ENCODE measurements at places on chromosomes 6 and 20.

GRCh38 chr6:89669002-89669401 lies 30.5 kb upstream of the LYRM2 start:
- no peak for DNase-seq

DNA sequence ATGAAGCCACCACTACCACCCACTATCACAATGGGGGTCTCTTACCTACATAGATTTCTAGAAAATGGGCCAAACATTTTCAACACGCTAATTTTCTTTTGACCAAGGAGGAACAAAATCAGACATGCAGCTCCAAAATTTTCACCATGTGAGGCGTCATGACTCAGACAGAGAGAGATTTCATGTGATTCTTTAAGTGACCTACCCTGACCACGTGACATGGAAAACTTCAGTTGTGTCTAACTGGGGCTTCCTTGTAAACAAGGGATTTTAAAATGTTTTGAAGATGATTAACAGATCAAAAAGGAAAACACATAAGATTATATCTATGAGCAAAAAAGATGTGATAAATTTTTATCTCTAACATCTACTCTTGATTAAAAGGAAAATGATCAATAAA lies 199.2 kb downstream of the TBXT start:
- DNase-seq = no peak

- DNase-seq = peak; percentile 54
Observed at GRCh38 chr6:108782179-108783041, 65.8 kb upstream of the ARMC2 start.

DNA sequence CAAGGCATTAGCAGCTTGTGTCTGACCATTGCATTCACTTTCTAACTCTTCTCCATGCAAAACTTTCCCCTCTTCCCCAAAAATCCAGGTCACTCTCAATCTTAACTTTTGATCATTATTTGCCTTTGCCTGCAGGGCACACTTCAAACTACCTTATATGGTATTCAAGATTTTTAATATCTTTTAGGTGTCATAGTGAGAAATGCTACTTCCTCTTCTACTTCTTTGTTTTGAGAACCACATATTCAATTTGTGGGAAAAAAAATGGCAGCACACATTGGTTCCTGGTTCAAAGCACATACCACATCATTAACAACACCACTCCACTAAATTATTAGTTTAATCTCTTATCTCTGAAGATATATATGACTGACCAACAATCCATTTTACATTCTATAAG lies 1267.0 kb upstream of the CITED2 start:
- DNase-seq = no peak

DNA sequence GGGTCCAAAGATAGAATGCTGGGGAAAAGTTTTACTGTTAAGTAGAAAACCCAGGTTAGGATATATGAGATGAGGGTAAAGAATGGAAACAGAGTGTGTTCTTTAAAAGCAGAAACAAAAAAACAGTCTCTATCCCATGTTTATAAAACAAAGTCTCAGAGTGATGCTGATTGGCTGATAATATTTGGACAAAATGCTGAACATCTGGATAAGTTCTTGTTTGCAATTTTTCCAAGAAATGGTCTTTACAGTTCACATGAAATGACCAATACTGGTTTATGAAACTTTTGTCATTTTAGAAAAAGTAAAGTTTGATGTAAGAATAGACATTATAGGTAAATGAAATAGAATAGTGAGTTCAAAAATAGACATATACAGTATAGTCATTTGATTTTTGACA lies 96.2 kb upstream of the EYS start:
- DNase-seq = no peak

DNA sequence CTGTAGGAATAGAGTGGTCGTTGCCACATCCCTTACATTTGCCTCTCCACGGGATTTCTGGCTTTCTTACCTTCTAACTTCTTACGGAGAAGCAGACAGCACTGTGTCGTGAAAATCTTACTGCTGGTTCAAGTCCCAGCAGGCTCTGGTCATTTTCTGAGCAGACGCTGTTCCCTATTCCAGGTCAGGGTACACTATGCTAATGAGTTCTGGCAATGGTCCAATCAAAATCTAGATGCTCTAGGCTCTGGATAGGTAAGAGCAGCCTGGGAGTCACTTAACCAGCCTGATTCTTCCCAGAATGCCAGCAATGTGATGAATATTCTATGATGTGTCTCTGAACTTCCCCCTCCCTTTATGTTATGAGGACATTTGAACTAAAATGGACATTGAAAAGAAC lies at the start of gene GCM1:
GCM1 (minus strand) TSS at position 158 of the 400 bp plus-strand sequence. CDS start 3,209 bp downstream, outside the sequence.
- DNase-seq = no peak

- DNase-seq = no peak
Observed at GRCh38 chr20:10359621-10360040, 74.4 kb downstream of the MKKS start.

- DNase-seq = no peak
Observed at GRCh38 chr6:11848852-11849731, 70.5 kb upstream of the ADTRP start.

DNA sequence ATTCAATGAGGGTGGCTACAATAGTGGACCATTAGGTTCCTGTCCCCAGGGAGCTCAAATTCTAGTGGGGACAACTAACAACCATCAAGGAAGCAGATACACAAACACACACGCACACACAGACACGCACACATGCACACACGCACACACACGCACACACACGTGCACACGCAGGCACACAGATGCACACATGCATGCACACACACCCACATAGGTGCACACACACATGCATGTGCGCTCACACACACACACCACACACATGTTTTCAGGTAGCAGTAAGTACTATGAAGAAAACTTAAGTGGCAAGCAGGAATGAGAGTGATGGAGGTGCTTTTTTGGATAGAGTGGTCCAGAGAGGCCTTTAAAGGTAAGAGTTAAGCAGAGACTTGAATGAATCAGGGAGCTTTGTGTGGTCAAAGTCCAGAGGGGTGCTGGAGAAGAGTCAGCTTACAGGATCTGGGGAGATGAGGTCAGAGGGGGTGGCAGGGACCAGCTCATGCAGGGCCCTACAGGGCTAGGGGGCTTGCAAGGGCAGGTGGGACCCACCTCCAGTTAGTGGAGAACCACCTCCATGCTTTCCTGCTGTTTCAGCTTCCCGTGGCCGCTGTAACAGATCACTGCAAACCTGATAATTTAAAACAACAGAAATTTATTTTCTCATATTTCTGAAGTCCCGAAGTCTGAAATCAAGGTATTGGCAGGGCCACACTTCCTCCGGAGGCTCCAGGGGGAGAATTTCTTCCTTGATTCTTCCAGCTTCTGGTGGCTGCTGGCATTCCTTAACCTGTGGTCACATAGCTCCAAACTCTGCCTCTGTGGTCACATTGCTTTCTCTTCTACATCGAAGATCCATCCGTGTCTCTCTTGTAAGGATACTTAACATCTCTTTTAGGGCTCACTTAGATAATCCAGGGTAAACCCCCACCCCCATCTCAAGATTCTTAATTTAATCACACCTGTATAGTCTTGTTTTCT lies 6.9 kb upstream of the NSFL1C start:
- no peak for DNase-seq

GRCh38 chr6:45196121-45196520 lies 132.0 kb upstream of the RUNX2 start:
- DNase-seq = no peak

DNA sequence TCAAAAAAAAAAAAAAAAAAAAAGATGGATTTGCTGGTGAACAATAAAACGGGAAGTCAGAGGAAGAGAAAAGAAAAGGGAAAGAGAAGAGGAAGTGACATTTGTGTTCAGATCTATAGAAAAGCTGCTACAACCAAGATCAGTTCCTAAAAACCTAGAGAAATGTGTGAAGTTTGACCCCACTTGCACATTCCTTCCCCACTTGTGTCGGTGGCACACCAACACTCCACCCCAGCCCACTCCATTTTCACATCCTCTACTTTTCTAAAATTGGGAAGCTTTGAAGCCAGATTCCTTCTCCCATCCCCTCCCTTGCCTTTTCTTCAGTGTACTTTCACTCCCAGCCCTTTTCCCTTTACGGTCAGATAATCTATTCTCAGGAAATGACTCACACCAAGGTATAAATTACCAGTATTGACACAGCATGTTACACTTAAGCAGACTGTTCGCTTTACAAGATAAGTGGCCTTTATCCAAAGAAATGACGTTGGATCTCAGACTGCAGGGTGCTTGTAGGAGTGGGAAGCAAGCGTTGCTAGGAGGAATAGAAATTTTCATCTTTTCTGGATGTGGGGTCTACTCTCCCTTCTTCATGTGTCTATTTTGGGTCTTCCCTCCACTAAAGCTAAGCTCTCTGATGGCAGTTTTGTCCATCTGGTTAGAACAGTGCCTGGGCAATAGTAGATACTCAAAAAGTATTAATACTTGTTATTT lies 92.5 kb upstream of the ADGRF1 start:
- no peak for DNase-seq

GRCh38 chr6:6751619-6752023 lies 163.1 kb downstream of the LY86 start:
- no peak for DNase-seq

DNA sequence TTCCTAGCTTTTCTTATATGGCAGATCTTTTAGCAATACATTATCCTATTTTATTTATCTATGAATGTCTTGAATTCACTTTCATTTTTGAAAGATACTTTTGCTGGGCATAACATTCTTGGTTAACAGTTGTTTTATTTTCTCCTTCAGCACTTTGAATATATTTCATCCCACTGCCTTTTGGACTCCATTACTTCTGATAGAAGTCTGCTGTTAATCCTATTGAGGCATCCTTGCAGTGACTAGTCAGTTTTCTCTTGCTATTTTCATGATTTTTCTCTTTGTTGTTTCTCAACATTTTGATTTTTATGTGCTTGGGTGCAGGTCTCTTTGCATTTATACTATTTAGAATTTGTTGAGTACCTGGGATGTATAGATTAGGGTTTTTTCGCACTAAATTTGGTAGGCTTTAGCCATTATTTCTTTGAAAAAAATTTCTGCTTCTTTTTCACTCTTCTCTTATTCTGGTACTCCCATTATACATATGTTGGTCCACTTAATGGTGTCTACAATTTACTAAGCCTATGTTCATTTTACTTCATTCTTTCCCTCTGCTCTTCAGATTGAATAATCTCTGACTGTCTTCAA lies 53.2 kb downstream of the PHACTR3 start:
- no peak for DNase-seq

GRCh38 chr6:1659816-1660215 lies 50.1 kb downstream of the FOXC1 start:
- no peak for DNase-seq

- DNase-seq = no peak
Observed at GRCh38 chr6:40011844-40012243, 77.6 kb upstream of the MOCS1 start.

- no peak for DNase-seq
Observed at GRCh38 chr6:132587424-132587823, 2.1 kb downstream of the TAAR5 start.

GRCh38 chr6:43303751-43304331 lies 4.8 kb downstream of the CRIP3 start:
- DNase-seq = no peak

DNA sequence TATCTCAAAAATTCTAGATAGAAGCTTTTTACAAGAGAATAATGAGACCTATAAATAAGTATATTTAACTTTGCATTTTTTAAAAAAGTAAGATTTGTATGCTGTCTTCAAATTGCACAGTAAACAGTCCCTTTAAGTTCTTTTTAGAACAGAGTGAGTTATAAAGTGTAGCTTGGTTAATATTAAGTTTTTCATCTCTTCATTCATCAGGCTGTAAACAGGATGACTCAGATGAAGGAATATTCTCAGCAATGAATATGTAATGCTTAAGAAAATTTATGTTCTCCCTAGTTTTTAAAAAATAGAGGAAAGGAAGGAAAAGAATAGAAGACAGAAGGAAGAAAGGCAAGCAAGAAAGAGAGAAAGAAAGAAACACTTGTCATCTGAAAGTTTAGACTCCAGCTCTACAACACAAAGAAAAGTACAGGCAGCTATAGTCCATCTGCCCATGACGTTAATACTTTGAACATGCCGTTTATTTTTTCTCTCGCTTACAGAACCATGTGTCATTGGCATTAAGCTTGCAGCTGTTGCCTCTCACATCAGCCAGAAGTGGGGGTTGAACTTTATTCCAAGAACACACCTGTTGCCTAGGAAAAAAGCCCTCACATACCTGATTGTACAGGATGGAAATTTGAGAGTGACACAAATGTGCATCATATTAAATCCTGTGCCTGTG lies 36.1 kb downstream of the CAP2 start:
- DNase-seq = no peak

- no peak for DNase-seq
Observed at GRCh38 chr6:131867744-131868143, 59.9 kb downstream of the ENPP1 start.

DNA sequence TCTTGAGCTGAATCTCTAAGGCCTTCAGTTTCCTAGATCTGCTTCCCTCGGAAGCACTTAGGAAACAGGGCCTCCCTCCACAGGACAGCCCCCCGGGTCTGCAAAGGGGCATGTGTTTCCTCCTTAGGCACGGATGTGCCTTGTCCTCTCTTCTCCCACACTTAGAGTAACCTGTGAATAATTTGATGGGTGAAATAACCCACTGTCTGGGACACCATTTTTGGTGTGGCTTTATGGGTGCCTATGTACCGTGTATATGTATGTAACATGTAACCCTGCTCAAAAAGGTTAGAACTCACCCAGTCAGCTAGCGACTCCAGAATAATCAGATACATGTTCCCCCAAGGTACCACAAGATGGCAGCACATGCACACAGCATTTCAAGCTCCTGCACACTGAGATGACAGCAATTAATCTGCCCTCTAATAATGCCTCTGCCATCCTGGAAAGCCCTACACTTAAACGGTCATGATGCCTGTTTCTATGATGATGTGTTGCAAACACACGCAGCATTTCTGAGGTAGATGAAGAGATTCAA lies 212.0 kb upstream of the PROKR2 start:
- peak; percentile 61 for DNase-seq

DNA sequence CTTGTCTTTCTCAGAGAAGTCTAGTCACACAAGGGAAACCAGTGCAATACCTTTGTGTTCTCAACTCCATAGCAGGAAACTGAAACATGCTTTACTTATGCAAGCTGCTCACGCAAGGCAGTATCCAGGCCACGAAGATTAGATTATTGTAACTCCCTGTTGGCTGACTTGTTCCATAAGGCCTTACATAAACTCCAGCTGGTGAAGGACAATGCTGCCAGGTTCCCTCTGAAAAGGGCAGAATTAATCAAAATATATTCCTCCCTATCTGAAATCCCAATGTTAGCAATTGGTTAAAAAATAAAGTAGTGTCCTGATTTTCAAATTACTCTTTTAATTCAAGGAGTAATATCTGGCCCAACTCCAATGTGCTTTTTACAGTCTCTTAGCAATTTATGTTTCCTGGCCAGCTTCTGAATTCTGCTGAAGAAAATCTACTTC lies 966.6 kb downstream of the HACE1 start:
- no peak for DNase-seq

DNA sequence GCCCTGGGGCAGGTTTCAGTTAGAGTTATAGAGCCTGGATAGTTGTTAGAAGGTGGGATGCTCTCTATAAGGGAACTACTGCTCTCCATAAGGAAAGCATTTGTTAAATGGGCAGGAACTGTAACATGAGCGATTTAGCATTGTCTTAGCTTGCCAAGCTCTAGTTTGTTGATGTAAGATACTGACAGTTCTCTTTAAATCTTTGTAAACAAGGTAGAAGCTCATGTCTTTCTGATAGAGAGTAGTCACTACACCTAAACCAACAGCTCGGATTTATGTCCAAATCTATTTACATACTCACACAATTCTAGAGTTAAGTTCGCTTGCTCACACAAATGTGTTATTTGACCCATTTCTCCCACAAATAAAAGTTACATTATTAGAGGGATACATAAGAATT lies 87.3 kb downstream of the PLCB1 start:
- no peak for DNase-seq

- no peak for DNase-seq
Observed at GRCh38 chr20:32970115-32970972, 33.9 kb downstream of the SUN5 start.
